Stimulated activated CD8-positive, alpha-beta memory T cell treated with anti-CD3 and anti-CD28 coated beads, Interleukin-4, amount 100 ng/mL, for 1 hour (primary cell): ENCODE measurements at places on chromosomes 1 and 21.

GRCh38 chr1:213977486-213977842 lies 10.3 kb upstream of the PROX1 start:
- no peak for DNase-seq

- DNase-seq: no peak
These were observed 9.1 kb upstream of the ATAD3B start for GRCh38 chr1:1462318-1462966.

GRCh38 chr21:15669247-15669646 lies 60.5 kb upstream of the USP25 start:
- no peak for DNase-seq

- DNase-seq: no peak
These were observed 29.6 kb upstream of the PCBP3 start for GRCh38 chr21:45613881-45614280.

DNA sequence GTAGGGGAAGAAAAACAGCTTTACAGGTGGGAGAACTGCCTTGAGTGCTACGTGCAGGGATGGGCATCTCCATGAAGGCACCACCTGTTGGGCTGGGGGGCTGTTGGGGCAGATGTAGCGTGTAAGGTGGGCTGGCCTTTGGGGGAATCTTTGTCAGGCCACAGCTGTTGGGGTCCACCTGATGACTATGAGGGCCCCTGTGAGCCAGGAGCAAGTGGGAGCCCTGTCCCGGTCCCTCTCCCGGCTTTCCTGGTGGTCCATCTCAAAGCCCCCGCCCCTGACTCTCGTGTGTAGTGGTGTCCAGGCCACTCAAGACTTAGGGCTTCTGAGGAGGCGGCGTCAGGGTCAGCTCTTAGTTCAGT lies 13.5 kb downstream of the SLC37A1 start:
- no peak for DNase-seq

- no peak for DNase-seq
These were observed 380 bp downstream of the MFN2 start for GRCh38 chr1:11980676-11980972.
